ENCODE measurements at places on chromosomes 3 and 15. TPM values are rescaled to one million over a fixed set of nuclear protein-coding genes. Genes with fewer than 3 reads are reported as not detected.

The MUC13 gene
- total RNA-seq: not detected

The MYD88 gene
- 19.3 TPM for total RNA-seq

The HTR3E gene
- not detected for total RNA-seq

The CCDC39 gene
- total RNA-seq: not detected

The EFCAB12 gene
- total RNA-seq: 0.81 TPM

The PLCB2 gene
- 55.0 TPM for total RNA-seq

GRCh38 chr3:112860898-112861297, 14.2 kb upstream of the CD200R1L start:
- no peaks in the 10 kb centered on the region for H3K27me3 ChIP-seq
- peaks cover 22% of the 10 kb centered on the region for H3K4me1 ChIP-seq
- no peak overlapping the region for H3K4me3 ChIP-seq

GRCh38 chr3:135929670-135930069, 35.9 kb upstream of the PPP2R3A start:
- no peak overlapping the region for H3K27ac ChIP-seq
- H3K36me3 ChIP-seq: no peaks in the 10 kb centered on the region
- H3K27me3 ChIP-seq: peaks cover 4% of the 10 kb centered on the region
- no peak for DNase-seq
- H3K4me3 ChIP-seq: no peak overlapping the region

GRCh38 chr3:195877136-195877715, 31.1 kb downstream of the TNK2 start:
- H3K4me1 ChIP-seq: no peaks in the 10 kb centered on the region
- H3K36me3 ChIP-seq: no peaks in the 10 kb centered on the region
- H3K4me3 ChIP-seq: no peak overlapping the region
- no peak overlapping the region for H3K27ac ChIP-seq

GRCh38 chr3:106518516-106518915, 649.7 kb upstream of the CBLB start:
- H3K4me1 ChIP-seq: peaks cover 6% of the 10 kb centered on the region
- H3K27ac ChIP-seq: no peak overlapping the region
- peaks cover 7% of the 10 kb centered on the region for H3K27me3 ChIP-seq
- H3K4me3 ChIP-seq: no peak overlapping the region
- no peaks in the 10 kb centered on the region for H3K36me3 ChIP-seq

DNA sequence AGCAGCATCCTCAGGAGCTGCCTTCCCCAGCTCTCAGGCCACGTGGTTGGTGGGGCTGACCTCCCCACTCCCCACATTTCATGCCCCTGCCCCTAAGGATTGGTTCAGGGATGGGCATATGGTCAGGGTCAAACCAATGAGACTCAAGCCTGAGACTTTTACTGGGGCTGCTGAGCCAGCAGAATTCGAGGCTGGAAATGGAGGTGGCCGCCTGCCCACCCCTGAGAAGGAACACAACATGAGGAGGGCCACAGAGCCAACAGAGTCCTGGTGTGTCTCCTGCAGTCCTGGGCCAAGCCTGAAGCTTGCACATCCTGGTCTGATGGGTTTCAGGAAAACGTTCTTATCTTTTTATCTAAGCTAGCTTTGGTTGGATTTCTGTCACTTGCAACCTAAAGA, 5.9 kb downstream of the EHD4 start:
- H3K27ac ChIP-seq: no peak overlapping the region
- no peak for DNase-seq
- H3K4me3 ChIP-seq: no peak overlapping the region
- H3K36me3 ChIP-seq: peaks cover 20% of the 10 kb centered on the region
- H3K27me3 ChIP-seq: no peaks in the 10 kb centered on the region

GRCh38 chr3:50490424-50490823, 13.0 kb downstream of the CACNA2D2 start:
- no peaks in the 10 kb centered on the region for H3K36me3 ChIP-seq
- H3K27me3 ChIP-seq: no peaks in the 10 kb centered on the region
- no peak overlapping the region for H3K27ac ChIP-seq
- H3K4me3 ChIP-seq: no peak overlapping the region

- no peaks in the 10 kb centered on the region for H3K36me3 ChIP-seq
- H3K27ac ChIP-seq: no peak overlapping the region
- no peaks in the 10 kb centered on the region for H3K4me1 ChIP-seq
- peaks cover 6% of the 10 kb centered on the region for H3K27me3 ChIP-seq
- no peak for DNase-seq
Measured at GRCh38 chr15:71316911-71317310, 201.6 kb downstream of the THSD4 start.

DNA sequence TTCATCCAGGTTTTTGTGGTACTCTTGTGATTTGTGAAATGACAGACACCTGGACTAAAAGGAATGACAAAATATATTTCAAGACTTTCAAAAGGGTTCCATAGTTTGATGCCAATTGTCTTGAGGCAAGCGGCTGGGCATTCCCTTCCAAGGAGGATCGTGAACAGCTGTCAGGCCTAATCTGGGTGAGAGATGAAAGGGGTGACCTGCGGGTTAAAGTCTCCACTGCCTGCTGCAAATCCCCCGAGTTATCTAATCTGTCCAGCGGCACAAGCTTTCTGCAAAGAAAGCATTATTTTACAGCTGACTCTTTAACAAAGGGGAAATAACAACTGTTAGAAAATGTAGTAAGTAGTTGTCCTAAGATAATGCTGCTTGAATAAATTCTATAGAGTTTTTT, 128.7 kb upstream of the MB21D2 start:
- H3K4me1 ChIP-seq: no peaks in the 10 kb centered on the region
- H3K4me3 ChIP-seq: no peak overlapping the region
- H3K27me3 ChIP-seq: no peaks in the 10 kb centered on the region
- no peak overlapping the region for H3K27ac ChIP-seq
- H3K36me3 ChIP-seq: no peaks in the 10 kb centered on the region
- no peak for DNase-seq

- H3K27me3 ChIP-seq: peaks cover 5% of the 10 kb centered on the region
- H3K4me3 ChIP-seq: no peak overlapping the region
- H3K36me3 ChIP-seq: no peaks in the 10 kb centered on the region
Measured at GRCh38 chr3:169603661-169604060, 59.9 kb downstream of the MECOM start.

DNA sequence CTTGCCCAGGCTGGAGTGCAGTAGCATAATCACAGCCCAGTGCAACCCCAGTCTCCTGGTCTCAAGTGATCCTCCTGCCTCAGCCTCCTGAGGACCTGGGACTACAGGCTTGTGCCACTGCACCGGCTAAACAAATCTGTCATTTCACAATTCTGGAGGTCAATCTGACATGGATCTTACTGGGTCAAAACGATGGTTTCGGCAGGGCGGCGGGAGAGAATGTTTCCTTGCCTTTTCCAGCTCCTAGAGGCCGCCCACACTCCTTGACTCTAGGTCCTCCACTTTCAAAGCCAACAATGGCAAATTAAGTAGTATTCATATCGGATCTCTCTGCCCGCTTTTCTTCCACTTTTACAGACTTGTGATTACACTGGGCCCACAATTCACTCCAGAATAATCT, 14.8 kb downstream of the ATP10A start:
- peak overlapping the region; percentile 97 for H3K27ac ChIP-seq
- no peak overlapping the region for H3K4me3 ChIP-seq
- peaks cover 80% of the 10 kb centered on the region for H3K4me1 ChIP-seq
- peaks cover 17% of the 10 kb centered on the region for H3K36me3 ChIP-seq
- DNase-seq: no peak
- H3K27me3 ChIP-seq: no peaks in the 10 kb centered on the region

DNA sequence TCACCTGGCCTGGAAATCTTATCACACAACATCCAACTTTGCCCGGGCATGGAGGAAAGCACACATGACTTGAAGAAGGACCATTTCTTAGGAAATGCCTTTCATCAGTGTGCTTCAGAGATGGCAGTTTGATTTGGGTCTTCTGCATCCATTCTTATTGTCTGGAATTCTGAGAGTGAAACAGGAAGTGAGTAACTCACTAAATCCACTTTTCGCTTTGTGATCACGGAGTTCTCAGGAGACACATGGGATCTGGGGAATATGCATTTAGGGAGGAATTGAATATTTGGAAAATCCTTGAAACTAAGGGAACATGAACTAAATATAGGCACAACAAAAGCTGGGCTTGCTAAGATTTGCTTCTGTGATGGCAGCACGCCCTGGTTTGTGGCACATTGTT, 212.5 kb upstream of the FEZF2 start:
- no peaks in the 10 kb centered on the region for H3K36me3 ChIP-seq
- no peak overlapping the region for H3K4me3 ChIP-seq

GRCh38 chr3:14562121-14562890, 22.2 kb upstream of the GRIP2 start:
- H3K27me3 ChIP-seq: peaks cover 3% of the 10 kb centered on the region
- no peaks in the 10 kb centered on the region for H3K4me1 ChIP-seq
- H3K4me3 ChIP-seq: no peak overlapping the region
- no peaks in the 10 kb centered on the region for H3K36me3 ChIP-seq

- H3K4me3 ChIP-seq: peak overlapping the region; percentile 59
- H3K36me3 ChIP-seq: no peaks in the 10 kb centered on the region
- H3K27me3 ChIP-seq: peaks cover 27% of the 10 kb centered on the region
- H3K4me1 ChIP-seq: peaks cover 2% of the 10 kb centered on the region
- H3K27ac ChIP-seq: no peak overlapping the region
Measured at GRCh38 chr3:89113893-89114840, 6.7 kb downstream of the EPHA3 start.
